ENCODE measurements at places on chromosomes 12 and 14.
A peak's percentile ranks its signal among the peaks of the same experiment; 100 is the strongest.

DNA sequence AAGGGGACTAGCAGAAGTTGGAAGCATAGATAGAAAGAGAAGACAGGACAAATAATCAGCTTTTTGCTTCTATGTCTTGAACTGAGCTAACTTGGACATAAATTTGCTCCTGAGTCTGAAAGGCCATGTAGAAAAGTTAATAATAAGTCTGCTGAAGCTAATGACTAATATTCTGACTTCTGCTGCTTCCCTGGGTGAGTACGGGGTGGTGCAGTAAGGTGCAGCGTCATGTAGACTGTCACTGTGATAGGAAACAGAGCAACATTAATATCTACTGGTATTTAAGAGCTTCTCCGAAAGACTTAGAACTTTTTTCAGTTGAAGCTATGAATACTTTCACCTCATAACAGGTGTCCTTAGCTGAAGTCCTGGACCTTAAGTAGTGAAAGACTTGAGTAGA lies 34.1 kb upstream of the CPM start:
- DNase-seq, result no peak

- no peak for DNase-seq
Measured at GRCh38 chr14:38593476-38593875, 337.6 kb upstream of the CLEC14A start.

DNA sequence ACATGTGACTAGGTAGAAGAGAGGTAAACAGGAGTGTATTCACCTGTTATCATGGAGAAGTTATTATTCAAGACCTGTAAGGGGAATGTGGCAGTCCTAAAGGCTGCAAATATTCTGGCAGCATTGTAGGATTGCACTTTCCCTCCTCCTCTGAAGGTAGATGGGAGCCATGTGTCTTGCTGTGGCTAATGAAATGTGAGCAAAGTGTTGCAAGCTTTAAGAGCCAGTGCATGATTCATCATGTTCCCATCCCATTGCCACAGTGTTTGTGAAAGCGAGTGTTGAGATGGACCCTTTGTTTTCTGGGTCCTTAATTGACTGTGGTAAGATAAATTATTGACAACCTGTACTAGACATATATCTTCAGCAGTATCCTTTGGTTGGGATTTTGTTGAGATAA lies 128.7 kb downstream of the RGS6 start:
- DNase-seq, result no peak

DNA sequence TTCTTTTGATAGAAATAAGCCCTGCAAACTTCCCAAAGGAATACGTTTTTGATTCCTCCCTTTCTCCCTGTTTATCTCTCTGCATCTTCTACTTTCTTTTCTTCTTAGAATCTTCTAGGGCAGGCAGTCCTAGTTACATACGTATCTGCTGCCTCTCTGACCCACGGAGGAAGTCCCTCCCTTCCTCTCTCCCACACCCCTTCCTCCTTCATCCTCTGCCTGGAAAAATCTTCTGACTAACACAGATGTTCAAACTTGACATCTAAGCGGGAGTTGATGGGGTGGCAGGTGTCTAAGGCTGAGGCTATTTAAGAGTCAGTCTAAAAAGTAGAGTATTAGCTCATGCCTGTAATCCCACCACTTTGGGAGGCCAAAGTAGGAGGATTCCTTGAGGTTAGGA lies 88.6 kb downstream of the MAP1LC3B2 start:
- DNase-seq, result peak; percentile 50

GRCh38 chr14:44081146-44081545 lies 425.9 kb downstream of the FSCB start:
- DNase-seq, result no peak

Data from KBM-7 (cell line).